Activated naive CD4-positive, alpha-beta T cell treated with Interleukin-2 at 50 U/mL for 16 hours (primary cell): ENCODE measurements at places on chromosomes 7 and 10.

DNA sequence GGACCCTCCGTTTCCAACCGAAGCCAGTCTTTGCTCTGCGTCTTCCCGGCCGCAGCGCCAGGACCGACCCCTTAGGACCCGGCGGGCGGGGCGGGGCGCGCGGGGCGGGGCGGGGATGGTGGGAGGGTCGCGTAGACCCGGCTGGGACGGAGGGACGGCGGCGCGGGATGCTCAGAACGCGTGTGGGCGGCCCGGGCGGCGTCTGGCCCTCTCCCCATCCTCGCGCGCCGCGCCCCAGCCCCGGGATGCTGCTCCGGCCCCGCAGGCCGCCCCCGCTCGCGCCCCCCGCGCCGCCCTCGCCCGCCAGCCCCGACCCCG, at the start of gene UTF1:
Gene UTF1, plus strand, starts transcription at position 174 of the 318 bp plus-strand sequence. Its CDS starts 72 bp downstream, at position 246.
- no peak for DNase-seq

DNA sequence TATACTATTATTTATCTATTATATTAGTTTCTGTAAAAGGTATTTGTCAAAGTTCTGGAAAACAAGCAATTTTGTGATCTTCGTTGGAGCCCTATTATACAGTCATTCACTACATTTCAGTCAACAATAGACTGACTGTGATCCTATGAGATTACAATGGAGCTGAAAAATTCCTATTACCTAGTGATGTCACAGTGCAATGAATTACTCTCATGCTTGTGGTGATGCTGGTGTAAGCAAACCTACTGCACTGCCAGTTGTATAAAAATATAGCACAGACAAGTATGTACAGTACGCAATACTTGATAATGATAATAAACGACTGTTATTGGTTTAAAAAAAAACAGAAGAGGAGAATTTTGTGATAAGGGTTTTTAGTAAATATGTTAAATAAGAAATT, 21.4 kb downstream of the OR6V1 start:
- no peak for DNase-seq

DNA sequence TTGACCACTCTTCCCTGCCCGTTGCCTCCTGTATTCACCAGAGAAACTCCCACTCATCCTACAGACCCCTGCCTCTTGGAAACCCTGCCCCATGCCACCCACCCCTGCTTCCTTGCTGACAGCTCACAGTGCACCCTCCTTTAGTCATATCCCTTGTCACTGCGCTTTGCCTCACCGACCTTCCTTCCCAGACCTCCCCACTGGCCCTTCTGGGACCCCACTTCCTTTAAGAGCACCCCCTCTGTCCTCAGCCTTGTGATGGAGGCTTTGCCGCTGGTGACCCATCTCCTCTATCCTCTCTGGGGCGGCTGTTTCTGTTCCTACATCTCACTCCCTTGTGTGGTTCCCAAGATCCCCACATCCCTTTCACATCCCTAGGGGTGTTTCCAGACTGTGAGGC, 92.8 kb upstream of the ZMIZ1 start:
- no peak for DNase-seq

GRCh38 chr7:107694386-107694785, 33.8 kb downstream of the SLC26A4 start:
- no peak for DNase-seq

- DNase-seq = no peak
These were observed 207.0 kb upstream of the ZMIZ1 start for GRCh38 chr10:78861529-78862327.

DNA sequence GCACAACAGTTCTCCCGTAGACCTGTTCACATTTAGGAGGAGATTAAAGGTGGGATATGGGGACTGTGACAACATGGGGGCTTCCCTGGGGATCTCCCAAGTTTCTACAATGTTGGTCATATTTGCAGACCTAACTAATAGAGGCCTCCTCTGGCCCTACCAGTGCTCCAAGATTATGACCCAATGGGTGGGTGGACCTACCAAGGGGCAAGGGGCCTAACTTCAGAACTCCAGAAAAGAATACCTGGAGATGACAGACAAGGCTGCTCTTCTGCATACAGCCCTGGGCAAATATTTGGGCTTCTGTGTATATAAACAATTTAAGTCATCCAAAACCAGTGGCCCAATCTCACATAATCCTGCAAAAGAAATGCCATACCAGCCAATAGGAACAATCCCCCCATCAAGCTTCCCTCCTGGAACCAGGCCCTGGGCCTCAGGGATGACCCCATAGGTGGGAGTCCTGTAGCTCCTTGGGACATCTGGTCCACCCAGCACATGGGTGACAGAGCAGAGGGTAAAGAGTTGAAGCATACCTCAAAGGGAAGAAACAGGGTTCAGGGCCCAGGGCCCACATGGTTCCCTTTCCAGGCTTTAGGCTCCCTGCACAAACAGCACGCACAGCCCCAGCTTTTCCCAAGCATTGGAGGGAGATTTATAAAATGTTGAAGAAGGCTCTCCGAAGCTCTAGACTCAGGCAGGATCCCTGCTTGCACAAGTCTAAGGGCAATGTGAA, 86.1 kb upstream of the CHST15 start:
- DNase-seq = no peak

DNA sequence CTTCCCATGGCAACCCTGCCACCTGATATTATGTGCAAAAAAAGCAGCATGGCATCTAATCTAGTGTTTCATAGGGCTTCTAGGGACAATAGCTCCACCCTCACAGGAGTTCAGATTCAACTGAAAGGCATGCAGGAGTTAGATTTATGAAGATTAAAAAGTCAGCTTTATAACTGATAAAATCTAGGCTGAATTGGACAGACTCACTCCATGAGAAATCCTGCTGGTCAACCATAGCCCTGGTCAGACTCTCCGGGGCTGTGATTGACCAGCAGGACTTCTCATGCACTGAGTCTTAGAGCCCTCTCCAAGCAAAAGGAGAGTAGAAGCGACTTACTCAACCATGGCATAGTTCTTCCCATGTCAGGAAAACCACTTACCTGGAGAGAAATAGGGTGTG, 345.4 kb downstream of the NEBL start:
- DNase-seq = no peak

DNA sequence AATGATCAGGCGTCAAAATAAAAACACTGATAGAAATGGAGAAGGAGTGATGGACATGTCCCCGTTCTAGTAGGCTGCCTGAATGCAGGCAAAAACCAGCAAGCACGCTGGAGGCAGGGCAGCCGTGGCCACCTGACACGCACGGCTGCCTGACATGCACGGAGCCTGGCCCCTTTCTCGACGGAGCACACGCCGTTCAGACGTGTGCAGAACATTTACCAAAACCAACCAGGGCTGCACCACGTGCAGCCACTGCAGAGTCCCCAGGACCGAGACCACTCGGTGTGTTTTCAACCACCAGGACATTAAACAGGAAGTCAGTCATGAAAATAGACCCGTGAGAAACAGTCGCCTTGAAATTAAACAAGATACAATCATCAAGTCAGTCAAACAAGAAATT, 61.9 kb upstream of the NKX6-2 start:
- DNase-seq = no peak

GRCh38 chr7:152115021-152115718, 89.7 kb downstream of the GALNT11 start:
- DNase-seq = no peak

DNA sequence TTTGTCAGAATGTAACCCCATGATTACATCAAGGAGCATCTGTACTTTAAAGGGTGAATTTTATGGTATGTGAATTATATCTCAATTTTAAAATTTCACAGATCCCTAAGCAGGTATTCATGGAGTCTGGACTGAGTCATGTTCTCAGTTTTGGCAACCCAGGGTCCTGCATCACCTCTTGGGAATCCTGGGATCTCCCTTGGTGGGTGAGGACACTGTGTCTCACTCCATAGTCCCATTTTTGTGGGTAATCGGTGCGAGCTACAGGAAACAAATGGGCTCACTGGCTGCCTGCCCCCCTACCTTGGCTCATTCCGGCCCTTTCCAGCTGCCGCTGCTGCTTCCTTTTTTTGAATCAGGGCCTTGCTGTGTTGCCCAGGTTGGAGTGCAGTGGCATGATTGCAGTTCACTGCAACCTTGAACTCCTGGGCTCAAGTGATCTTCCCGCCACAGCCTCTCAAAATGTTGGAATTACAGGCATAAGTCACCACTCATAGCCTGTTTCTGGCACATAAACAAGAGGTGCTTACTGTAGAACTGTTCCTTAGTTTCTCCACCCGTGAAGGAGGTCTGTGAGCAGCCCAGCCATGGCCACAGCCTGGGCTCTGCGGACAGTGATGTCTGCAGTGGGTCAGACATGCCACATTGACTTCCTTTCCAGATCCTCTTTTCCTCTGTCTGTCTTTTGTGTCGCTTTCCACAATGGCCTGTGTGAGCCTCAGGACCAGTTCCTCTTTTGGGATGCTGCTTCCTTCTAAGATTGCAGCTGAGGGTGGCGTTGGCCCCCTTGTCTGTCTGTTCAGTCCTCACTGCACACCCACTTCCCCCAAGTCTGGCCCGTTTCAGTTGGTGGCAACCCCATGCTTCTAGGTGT, 14.5 kb downstream of the PALD1 start:
- no peak for DNase-seq

DNA sequence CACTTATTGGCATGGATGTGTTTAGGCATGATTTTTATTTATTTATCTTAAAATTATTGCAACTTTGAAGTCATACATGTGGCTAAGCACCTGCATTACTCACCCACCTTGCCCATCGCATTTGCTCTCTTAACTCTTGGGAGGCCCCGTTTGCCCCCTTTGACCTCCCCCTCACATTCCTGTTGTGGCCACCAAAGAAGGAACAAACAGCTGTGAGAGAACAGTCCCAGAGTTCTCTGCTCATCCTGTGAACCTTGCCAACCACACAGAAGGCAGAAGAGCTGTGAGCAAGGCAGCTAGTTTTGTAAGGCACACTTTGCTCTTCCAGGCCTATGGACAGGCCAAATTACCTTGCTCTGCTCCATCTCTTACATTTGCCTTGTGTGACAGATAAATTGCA, 23.6 kb upstream of the FGL2 start:
- DNase-seq = no peak

DNA sequence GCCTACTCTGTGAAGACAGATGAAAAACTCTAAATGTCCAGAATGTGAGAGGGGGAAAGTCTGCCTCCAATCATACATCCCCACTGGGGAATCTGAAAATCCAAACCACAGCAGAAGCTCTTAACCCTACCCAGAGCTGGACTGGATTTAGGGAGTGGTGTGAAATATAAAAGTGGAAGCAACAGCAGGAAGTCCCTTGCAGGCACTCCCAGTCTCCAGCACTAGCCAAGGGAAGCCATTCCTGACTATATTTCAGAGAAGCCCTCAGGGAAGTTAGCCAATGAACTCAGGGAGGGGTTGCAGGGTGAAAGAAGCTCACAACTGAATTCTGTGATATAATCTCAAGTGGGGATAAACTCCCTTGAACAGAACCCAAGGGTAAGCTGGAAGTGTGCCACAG, 51.5 kb downstream of the CRPPA start:
- no peak for DNase-seq

GRCh38 chr7:157739031-157739430, 402.2 kb downstream of the DNAJB6 start:
- no peak for DNase-seq

DNA sequence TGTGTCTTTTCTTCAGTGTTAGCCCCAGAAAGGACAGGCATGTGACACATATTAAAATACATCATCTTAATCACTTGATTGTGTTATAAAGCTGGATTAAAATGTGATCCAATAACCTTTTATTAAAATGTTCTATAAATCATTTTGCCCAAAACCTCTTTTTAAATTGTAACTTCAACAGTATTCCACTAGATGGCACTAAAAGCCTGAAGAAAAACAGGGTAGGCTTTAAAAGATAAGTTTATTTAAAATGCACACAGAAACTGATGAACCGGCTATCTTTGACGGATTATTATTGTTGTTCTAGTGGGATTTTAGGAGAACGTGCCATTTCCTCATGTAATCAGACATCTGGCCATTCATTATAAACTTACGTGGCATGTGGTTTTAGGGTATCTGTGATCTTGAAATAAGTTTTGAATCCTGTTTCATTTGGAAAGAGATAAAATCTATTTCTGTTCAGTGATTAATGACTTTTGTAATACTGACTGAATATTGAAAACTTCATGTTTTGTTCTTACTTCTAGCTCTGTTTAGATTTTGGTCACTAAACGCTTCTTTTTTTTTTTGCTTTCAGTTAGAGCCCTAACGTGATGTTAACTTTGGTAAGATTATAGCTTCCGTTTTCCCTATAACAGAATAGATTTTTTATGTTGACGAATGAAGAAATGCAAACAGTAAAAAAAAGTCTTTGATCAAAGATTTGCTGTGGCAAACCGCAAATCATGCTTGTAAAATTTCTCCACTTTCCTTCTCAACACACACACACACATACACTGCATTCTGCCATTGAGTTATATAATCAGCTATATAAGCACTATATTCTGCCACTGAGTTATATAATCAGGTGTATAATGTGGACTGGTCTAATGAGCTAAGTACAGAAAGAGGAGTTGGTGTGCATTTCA, 13.6 kb downstream of the VPS50 start:
- no peak for DNase-seq

GRCh38 chr7:107210400-107210799, 41.6 kb downstream of the HBP1 start:
- no peak for DNase-seq

GRCh38 chr10:92592761-92593618, at the start of gene KIF11:
KIF11 (plus strand) TSS chr10:92593130; CDS start chr10:92593376, 246 bp downstream.
- peak; percentile 98 for DNase-seq

- DNase-seq = peak; percentile 59
These were observed 855 bp downstream of the ATP6V1F start for GRCh38 chr7:128863433-128863989.

DNA sequence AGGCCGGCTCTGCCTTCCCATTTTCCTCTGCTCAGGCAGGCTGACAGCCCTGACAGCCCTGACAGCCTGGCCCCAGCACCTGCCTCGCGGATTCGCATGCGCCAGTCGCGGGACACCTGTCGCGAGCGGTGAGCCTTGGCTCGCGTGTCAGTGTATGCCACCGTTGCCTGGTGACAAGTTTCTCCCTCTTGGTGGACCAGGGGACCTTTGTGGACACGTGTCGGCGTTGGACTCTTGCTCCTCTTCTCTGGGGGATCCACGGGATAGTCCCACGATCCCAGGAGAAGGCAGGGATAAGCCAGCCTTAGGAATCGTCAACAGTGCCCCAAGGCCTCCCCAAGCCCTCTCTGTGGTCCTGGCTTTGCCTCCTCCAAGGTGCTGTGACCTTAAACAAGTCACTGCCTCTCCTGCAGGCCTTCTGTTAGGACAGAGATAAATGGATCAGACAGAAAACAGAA, 18.1 kb upstream of the ZNF273 start:
- no peak for DNase-seq
